ENCODE measurements at places on chromosomes 7 and 10. TPM values are rescaled to one million over a fixed set of nuclear protein-coding genes. Genes with fewer than 3 reads are reported as not detected.

DNA sequence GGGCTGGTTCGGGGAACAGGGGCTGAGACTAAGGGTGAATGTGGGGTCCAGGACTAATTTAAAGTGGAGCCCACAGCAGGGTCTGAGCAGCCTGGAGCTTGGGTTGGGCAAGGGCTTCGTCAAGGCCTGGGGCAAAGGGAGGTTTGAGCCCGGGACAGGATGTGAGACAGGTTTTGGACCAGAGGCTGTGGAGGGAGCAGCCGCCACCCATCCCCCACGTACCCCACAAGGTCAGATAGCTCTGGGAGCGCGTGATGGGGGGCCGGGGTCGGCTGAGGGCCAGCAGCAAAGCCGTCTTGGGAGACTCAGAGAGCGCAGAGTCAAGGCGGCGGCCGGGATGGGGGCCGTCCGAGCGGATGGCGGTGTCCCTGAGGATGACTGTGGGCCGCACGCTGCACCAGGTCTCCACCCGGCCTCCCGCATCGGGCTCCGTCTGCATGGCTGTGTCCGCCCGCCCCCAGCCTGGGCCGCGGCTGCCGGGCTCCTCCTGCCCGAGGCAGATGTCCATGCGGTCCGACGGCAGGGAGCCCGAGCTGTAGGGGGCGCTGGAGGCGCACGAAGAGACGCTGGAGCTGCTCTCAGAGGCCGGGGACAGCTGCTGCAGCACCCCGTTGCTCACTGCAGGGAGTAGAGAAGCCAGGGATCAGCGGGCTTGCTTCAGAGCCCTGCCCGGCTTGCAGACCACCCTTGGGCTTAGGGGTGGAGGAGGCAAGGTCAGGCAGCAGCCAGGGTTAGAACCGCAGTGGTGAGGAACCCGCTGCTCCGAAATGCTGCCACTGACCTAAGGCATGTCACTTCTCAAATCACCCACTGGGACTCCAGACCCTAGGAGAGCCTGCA, 12.1 kb downstream of the PDZD7 start:
- no peak overlapping the region for H3K4me3 ChIP-seq
- peaks cover 4% of the 10 kb centered on the region for H3K4me1 ChIP-seq
- no peaks in the 10 kb centered on the region for H3K36me3 ChIP-seq
- no peaks in the 10 kb centered on the region for H3K27me3 ChIP-seq
- H3K27ac ChIP-seq = no peak overlapping the region

DNA sequence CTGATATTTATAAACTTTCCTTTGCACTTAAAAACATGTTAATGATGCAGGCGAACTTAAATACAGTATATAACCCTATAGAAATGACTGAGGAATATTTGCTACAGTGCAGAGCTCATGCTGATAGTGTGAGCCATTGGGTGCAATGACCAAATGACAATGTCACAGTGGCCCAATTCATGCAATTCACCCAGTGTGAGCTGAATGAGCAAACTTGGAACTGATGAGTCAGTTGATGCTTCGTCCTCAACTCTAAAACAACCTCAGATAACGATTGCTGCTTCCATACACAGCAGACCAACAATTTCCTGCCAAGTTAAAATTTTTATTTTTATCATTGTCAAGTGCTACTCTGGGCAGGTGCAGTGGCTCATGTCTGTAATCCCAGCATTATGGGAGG, 12.1 kb upstream of the ZC3HAV1L start:
- no peaks in the 10 kb centered on the region for H3K27me3 ChIP-seq
- no peak overlapping the region for H3K27ac ChIP-seq
- no peak overlapping the region for H3K4me3 ChIP-seq
- H3K36me3 ChIP-seq = peaks cover 41% of the 10 kb centered on the region

- H3K4me3 ChIP-seq = no peak overlapping the region
- H3K27ac ChIP-seq = no peak overlapping the region
Observed at GRCh38 chr7:19705663-19706062, 3.2 kb downstream of the POLR1F start.

GRCh38 chr10:17228091-17229015, at the start of gene VIM:
Gene VIM (plus strand): TSS chr10:17228241. CDS start chr10:17229423, 1,182 bp downstream.
- peak within 1 kb of the TSS; percentile 97 for H3K27ac ChIP-seq
- peak within 1 kb of the TSS; percentile 48 for H3K4me3 ChIP-seq
- peaks cover 8% of the 10 kb centered on the region for H3K4me1 ChIP-seq

GRCh38 chr10:1432161-1432560, 305.2 kb downstream of the ADARB2 start:
- H3K4me3 ChIP-seq = no peak overlapping the region
- no peaks in the 10 kb centered on the region for H3K36me3 ChIP-seq
- H3K4me1 ChIP-seq = no peaks in the 10 kb centered on the region
- H3K27ac ChIP-seq = no peak overlapping the region
- H3K27me3 ChIP-seq = peaks cover 9% of the 10 kb centered on the region
- DNase-seq = no peak

- H3K4me3 ChIP-seq = no peak overlapping the region
- peaks cover 12% of the 10 kb centered on the region for H3K27me3 ChIP-seq
- H3K4me1 ChIP-seq = peaks cover 3% of the 10 kb centered on the region
- no peak overlapping the region for H3K27ac ChIP-seq
- DNase-seq = no peak
Observed at GRCh38 chr7:25857376-25858067, 294.5 kb upstream of the NFE2L3 start.

GRCh38 chr7:120825152-120825551, 32.8 kb downstream of the TSPAN12 start:
- no peak overlapping the region for H3K4me3 ChIP-seq
- DNase-seq = no peak
- no peaks in the 10 kb centered on the region for H3K36me3 ChIP-seq
- H3K4me1 ChIP-seq = peaks cover 5% of the 10 kb centered on the region
- no peak overlapping the region for H3K27ac ChIP-seq
- H3K27me3 ChIP-seq = no peaks in the 10 kb centered on the region

GRCh38 chr7:116918704-116919103, 34.6 kb upstream of the ST7 start:
- no peak overlapping the region for H3K4me3 ChIP-seq
- no peak for DNase-seq
- no peaks in the 10 kb centered on the region for H3K4me1 ChIP-seq
- H3K27ac ChIP-seq = no peak overlapping the region
- H3K27me3 ChIP-seq = no peaks in the 10 kb centered on the region

DNA sequence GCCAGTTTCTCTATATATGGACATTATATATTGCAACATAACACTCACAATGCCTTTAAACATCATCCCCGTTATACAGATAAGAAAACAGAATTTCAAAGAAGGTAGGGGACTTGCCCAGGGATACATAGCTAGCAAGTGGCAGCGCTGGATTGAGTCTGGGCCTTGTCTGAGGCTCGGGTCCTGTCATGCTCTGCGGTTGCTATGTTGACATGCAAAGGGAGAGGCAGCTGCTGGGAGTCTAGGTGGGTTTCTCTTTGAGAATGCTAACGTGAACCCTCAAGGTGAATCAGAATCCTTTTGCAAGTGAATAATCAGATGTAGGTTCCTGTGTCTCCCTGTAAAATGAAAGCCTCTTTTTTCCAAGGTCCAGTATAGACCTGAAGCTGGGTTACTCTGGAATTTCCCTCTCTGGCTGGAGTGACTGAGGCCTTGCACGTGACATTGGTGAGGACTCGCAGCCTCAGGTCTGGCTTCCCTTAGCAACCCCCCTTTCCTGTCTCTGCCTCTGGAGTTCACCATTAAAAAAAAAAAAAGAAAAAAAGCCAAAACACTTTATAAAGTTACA, 38.9 kb downstream of the TCF7L2 start:
- no peaks in the 10 kb centered on the region for H3K4me1 ChIP-seq
- no peak overlapping the region for H3K4me3 ChIP-seq
- DNase-seq = no peak

DNA sequence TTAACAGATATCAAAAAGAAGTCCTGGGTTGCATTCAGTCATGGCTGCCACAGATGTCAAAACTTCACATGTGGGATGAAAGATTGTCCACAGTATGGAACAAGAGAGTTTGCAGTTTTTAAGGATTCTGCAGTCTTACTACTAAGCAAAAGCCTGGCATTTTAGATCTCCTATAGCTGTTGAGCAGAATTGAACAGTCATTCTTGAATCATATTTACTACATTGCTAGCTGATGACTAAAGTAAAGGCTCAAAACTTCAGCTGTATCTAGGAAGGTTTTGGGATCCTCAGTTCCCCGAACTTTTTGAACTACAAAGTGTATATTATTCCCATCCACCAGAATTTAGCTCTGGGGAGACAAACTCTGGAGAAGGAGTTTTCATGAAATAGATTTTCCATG, 31.0 kb downstream of the BET1 start:
- H3K27ac ChIP-seq = no peak overlapping the region
- H3K4me3 ChIP-seq = no peak overlapping the region
- no peaks in the 10 kb centered on the region for H3K27me3 ChIP-seq
- no peaks in the 10 kb centered on the region for H3K36me3 ChIP-seq
- no peaks in the 10 kb centered on the region for H3K4me1 ChIP-seq

The GIMAP2 gene
- 5.0 TPM for polyA plus RNA-seq

The PPP3CB gene
- 5.7 TPM for polyA plus RNA-seq

The NXPH1 gene
- not detected for polyA plus RNA-seq

The CLDN4 gene
- polyA plus RNA-seq = 1.2 TPM
